Endothelial cell of coronary artery (primary cell): ENCODE measurements at places on chromosomes 16 and 17. TPM values are rescaled to one million over a fixed set of nuclear protein-coding genes. Genes with fewer than 3 reads are reported as not detected.

Gene PITPNM3
- 2.2 and 2.7 TPM in 2 replicates for total RNA-seq

Gene RAB40B
- total RNA-seq, result 7.0 and 7.6 TPM in 2 replicates

Gene MYH13
- not detected in 2 replicates for total RNA-seq

Gene CSH2
- not detected in 2 replicates for total RNA-seq

Gene ANKFN1
- 0.09 TPM in 1 of 2 replicates, not detected in the other for total RNA-seq

Gene NOS2
- total RNA-seq, result under 0.01 TPM in 1 of 2 replicates, not detected in the other

Gene VTN
- total RNA-seq, result 0.27 and 0.38 TPM in 2 replicates

Gene TRAF4
- total RNA-seq, result 35.3 and 40.6 TPM in 2 replicates

Gene RNF166
- 15.9 and 19.5 TPM in 2 replicates for total RNA-seq

Gene KRT16
- total RNA-seq, result 0.09 TPM in 1 of 2 replicates, not detected in the other

Gene ARHGDIG
- 3.5 and 7.3 TPM in 2 replicates for total RNA-seq

Gene TVP23A
- not detected in 2 replicates for total RNA-seq

Gene WFIKKN1
- total RNA-seq, result 0.09 and 0.19 TPM in 2 replicates

Gene HSD17B2
- 0.45 and 1.7 TPM in 2 replicates for total RNA-seq

Gene WNT9B
- not detected in 2 replicates for total RNA-seq

Gene CCL17
- not detected in 2 replicates for total RNA-seq

Gene HSPB9
- not detected in 2 replicates for total RNA-seq

Gene ZDHHC1
- 5.9 and 6.0 TPM in 2 replicates for total RNA-seq

Gene MFAP4
- total RNA-seq, result 0.09 TPM in 1 of 2 replicates, not detected in the other

Gene RAB37
- 0.19 and 0.27 TPM in 2 replicates for total RNA-seq

Gene FBXL16
- total RNA-seq, result under 0.01 and 0.18 TPM in 2 replicates

Gene RTN4RL1
- total RNA-seq, result not detected in 2 replicates

Gene NXN
- total RNA-seq, result 20.0 and 28.9 TPM in 2 replicates

Gene IL17C
- 0.09 TPM in 1 of 2 replicates, not detected in the other for total RNA-seq

Gene CRYBA1
- total RNA-seq, result not detected in 2 replicates

Gene NACA2
- total RNA-seq, result not detected in 2 replicates

Gene ABI3
- total RNA-seq, result 14.3 and 23.2 TPM in 2 replicates

Gene HS3ST6
- not detected in 2 replicates for total RNA-seq

Gene FNDC8
- total RNA-seq, result not detected in 2 replicates

Gene NUP85
- 35.2 and 49.8 TPM in 2 replicates for total RNA-seq

Gene NOD2
- total RNA-seq, result 0.09 and 0.56 TPM in 2 replicates

Gene CCL7
- not detected in 2 replicates for total RNA-seq

Gene TMC8
- total RNA-seq, result 0.09 TPM in 2 replicates

Gene ACE
- 27.5 and 46.8 TPM in 2 replicates for total RNA-seq

Gene MGAT5B
- total RNA-seq, result 0.81 and 1.4 TPM in 2 replicates

Gene EPN3
- under 0.01 and 0.09 TPM in 2 replicates for total RNA-seq

Gene SEPTIN1
- total RNA-seq, result 0.09 TPM in 1 of 2 replicates, not detected in the other

Gene TEX14
- under 0.01 and 0.19 TPM in 2 replicates for total RNA-seq

Gene KRTAP2-3
- total RNA-seq, result not detected in 2 replicates

Gene SSTR5
- under 0.01 TPM in 1 of 2 replicates, not detected in the other for total RNA-seq

Gene HBA2
- total RNA-seq, result not detected in 2 replicates

Gene P2RX5
- total RNA-seq, result 0.18 and 2.3 TPM in 2 replicates

Gene SPNS3
- 0.09 TPM in 2 replicates for total RNA-seq

Gene CD300A
- total RNA-seq, result not detected in 2 replicates

Gene PDPK1
- 14.2 and 16.2 TPM in 2 replicates for total RNA-seq

Gene CLDN9
- total RNA-seq, result not detected in 2 replicates

Gene MT4
- not detected in 2 replicates for total RNA-seq

Gene ABCC12
- not detected in 2 replicates for total RNA-seq

Gene LRRC3C
- not detected in 2 replicates for total RNA-seq

Gene NMRAL1
- total RNA-seq, result 64.6 and 69.6 TPM in 2 replicates
